ENCODE measurements at places on chromosomes 4 and X.

DNA sequence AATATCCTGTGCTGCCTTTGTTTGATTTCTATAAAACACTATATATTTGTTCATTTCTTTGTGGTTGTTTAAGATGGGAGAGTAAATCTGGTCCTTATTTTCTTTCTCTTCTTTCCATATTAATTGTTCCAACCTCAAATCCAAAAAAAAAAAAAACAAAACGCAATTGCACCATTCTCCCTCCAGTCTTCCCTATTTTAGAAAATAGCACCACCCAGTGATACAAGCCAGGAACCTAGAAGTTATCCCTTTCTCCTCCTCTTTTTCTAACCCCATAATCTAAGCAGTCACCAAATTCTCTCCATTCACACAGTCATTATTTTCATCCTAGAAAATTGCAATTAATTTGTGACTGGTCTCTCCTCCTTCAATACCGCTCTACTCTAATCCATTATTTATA lies 107.8 kb downstream of the GABRA3 start:
- no peak for DNase-seq

- no peak for DNase-seq
Observed at GRCh38 chr4:3280466-3280865, 12.4 kb upstream of the RGS12 start.

- DNase-seq = no peak
Observed at GRCh38 chrX:121128925-121129877, 81.8 kb downstream of the GLUD2 start.

DNA sequence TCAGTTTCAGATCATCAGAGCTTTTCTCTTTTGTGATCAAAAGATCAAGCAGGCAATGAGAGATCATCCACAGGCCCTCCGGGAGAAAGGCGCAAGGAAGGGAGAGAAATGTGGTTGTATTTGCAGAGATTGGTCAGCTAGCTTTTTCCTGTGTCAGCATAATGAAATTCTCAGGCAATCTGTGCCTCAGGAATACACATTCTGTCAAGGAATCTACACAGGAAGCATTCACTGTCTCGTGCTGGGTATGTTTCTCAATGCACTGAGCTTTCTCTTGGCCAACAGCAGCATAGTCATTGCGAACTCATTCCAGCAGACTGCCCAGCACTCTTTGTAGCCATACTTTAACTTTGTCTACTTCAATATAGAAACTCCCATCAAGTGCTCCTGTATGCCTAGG lies 413.7 kb downstream of the PPP3CA start:
- no peak for DNase-seq

DNA sequence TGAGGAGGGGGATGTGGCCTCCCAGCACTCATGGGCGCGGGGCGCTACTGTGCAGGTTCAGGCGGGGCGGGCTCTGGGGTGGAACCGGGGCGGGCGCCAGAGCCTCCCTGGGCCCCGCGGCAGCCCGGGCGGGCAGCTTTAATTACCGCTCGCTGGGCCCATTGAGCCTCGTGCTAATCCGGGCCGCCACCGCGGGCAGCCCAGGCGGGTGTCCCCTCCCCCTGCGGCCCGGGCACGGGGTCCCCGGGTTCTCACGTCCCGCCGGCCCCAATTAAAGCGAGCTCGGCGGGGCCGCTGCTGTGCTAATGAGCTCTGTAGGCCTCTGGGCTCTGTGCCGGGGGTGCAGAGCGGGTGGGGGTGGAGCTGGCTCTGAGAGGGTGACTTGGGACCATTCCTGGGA lies 22.8 kb upstream of the FGFR3 start:
- no peak for DNase-seq

- no peak for DNase-seq
Observed at GRCh38 chrX:12153741-12154140, 15.5 kb downstream of the FRMPD4 start.

DNA sequence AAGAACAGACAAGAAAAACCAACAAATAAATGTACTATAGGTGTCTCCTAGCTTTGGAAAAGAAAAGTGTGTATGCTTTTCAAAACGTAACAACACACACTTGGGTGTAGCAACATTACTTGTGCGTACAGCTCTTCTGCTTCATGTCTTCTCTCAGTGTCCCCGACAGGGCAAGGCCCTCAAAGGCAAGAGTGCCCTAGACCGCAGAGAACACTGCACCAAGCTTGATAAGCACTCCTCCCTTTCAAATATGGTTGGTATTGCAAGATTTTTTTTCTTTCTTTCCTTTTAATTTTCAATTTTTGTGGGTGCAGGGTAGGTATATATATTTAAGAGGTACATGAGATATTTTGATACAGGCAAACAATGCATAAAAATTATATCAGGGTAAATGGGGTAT lies 106.8 kb downstream of the EIF4E start:
- DNase-seq = no peak

DNA sequence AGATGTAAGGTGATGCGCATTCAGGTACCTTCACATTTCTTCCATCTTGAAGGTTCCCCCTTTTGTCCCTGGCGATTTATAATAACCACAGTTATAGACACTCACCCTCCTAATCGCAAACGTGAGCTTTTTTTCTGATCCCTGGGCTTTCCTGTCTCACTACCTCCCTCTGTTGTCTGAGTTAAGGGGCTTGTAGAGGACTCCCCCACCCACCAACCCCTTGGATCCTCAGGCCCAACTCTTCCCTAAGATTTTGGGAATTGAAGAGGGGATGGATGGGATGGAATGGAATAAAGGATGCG lies 1.4 kb downstream of the CNKSR2 start:
- no peak for DNase-seq

GRCh38 chr4:105710678-105711077 lies 2.1 kb downstream of the GSTCD start:
- no peak for DNase-seq

DNA sequence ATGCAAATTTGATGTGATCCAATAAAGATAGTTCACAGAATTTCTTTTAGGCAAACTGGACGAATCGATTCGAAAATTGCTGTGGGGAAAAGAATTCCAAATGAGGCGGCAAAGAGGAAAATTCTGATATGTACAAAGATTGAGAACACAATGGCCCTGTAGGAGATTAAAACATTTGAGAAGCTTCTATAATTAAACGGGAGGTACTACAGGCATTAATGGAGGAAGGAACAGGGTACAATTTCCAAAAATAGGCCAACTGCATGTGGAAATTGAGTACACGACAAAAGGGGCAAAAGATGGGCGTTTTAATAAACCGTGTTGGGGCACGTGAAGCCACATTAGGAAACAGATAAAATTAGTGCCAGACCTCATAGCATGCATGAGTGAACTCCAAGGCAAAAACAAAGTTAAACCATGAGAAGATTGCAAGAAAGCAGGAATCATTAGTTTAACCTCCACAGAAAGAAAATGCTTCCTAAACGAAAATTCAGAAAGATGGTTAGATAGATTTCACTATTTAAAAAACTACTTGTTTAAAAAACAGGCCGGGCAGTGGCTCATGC lies 68.4 kb downstream of the DHRSX start:
- no peak for DNase-seq

- DNase-seq = no peak
Observed at GRCh38 chr4:82780170-82780751, 18.3 kb downstream of the SCD5 start.

GRCh38 chrX:147174591-147174990 lies 360.0 kb upstream of the CXorf51A start:
- DNase-seq = no peak

GRCh38 chrX:108036298-108036973 lies 8.4 kb upstream of the VSIG1 start:
- DNase-seq = no peak

DNA sequence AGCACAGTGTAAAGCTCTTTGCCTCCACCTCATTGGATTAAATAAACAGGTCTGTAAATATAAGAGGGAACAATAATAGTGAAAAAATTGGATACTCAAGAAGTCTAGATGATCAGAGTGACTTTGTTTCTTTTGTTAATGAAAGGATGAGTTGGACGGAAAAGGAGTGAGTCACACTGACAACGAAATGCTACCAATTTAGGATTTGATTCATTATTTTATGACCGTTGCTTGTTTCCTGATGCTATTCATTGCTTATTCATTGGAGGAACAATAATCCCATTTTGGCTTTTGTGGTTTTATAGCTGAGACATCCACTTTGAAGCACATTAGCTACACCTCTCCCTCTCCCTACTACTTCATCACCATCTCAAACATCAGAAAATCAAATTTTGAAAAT lies 74.4 kb upstream of the DYNLT3 start:
- no peak for DNase-seq

GRCh38 chr4:105859233-105859632 lies 36.0 kb upstream of the NPNT start:
- no peak for DNase-seq

Measured in activated CD4-positive, CD25-positive, alpha-beta regulatory T cell (primary cell).